ENCODE measurements at places on chromosomes 16 and 17.

- no peak for DNase-seq
These were observed 56.1 kb downstream of the B9D1 start for GRCh38 chr17:19306160-19307111.

DNA sequence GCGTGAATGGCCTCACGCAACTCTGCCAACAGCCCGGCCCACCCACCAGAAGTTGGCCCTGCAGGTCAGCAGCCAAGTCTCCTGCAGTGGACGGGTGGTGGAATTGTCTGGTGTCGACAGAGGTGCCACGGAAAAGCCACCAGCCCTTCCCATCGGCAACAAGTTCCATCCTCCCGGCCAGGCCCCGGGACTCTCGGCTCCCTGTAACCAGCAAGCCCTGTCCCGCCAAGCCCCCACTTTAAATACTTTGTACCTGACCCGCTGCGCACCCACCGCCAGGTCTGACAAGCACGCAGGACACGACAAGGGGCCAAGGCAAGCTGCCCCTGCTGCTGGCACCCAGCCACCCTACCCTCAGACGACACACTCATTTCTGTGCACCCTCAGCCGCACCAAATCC is 100.8 kb downstream of the RBFOX3 start:
- DNase-seq: no peak

DNA sequence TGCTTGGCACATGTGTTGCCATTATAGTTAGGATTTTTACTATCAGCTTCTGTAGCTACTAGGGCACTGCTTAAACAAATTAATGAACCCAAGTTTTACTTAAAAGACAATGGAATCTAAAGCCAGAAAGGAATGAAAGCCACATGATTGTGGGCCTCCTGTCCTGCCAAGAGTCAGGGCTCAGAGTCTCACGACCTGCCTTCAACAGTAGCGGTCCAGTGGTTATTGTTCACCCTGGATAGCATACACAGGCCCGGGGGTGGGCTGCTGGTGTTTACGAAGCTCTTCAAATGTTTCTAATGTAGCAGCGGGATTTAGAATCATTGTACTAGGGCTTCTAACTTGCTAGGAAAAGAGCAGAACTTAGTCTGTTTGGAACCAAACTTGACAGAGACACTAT is 7.8 kb downstream of the GABARAPL2 start:
- no peak for DNase-seq

DNA sequence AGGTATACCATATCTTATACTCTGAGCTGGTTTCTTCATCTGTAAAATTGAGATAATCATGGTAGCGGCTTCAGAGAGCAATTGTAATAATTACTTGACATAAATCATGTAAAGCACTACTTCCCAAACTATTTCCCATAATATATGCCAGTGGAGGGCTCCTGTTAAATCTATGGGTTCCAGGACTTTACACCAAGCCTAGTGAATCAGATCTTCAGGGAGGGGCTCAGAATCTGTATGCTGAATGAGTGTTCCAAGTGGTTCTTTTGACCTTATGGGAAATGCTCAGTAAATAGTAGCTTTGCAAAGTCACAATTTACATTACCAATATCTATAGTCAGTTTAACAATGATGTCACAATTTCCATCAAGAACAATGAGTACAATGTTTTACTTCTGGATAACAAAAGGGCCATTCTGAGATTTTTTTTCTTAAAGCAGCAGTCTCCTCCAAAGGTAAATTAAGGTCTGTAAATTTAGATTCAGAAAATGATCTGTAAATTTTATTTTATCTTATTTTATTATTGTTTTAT is 50.9 kb upstream of the NLK start:
- no peak for DNase-seq
